ENCODE measurements at places on chromosomes 16 and 17.

- no peak for DNase-seq
Observed at GRCh38 chr17:35778641-35779196, 16.7 kb downstream of the MMP28 start.

DNA sequence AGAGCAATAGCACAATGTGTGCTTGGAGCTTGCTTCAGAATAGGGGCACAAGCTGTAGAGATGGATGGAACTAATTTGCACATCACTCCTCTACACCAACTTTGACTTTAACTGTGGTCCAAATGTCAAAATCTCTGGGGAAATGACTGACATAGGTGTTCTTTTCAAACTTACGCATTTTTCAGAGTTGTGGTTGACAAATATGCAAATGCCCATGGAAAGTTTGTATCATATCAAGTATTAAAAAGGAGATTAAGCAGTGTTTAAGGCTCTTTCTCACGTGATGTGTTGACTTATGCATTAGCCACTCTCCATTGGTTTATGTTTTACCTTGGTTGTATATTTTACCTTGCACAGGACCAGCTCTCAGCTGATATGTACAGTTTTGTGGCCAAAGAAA is 77.1 kb downstream of the ELAC2 start:
- DNase-seq = no peak

- no peak for DNase-seq
Observed at GRCh38 chr17:50956409-50956749, 90.2 kb upstream of the TOB1 start.

DNA sequence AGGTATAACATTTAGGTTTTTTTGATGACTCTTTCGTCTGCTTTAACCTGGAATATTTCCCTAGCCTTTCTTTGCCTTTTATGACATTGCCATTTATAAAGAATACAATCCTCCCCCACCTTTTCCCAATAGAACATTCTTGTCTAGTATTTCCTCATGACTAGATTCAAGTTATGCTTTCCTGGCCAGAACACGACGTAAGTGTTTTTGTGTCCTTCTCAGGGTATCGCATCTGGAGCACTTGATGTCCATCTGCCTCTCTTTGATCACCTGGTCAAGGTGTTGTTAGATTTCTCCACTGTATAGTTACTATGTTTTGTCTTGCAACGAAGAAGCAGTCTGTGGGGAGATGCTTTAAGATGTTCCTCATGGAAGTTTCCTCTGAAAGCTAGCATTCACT is 87.4 kb downstream of the MSI2 start:
- DNase-seq = no peak

- no peak for DNase-seq
Observed at GRCh38 chr16:16890964-16891363, 512.0 kb downstream of the NPIPA7 start.

DNA sequence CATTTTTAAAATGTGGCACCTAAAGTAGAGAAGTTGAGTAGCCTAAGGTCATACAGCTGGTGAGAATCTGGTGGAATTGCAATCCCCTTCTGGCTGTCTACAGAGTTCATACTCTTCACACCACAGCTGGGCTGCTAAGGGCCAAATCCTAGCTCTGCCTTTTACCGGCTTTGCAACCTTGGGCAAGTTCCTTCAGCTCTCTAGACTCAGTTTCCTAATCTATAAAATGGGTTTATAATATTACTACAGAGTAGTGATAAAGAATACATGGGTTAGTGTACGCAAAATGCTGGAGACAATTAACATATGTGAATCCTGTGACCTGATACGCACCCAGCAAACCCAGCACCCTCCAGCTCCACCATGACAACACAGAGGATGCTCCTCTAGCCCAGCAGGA is 298.2 kb upstream of the MAF start:
- DNase-seq = no peak

- DNase-seq = peak; percentile 61
Observed at GRCh38 chr17:28807925-28808634, 34.5 kb downstream of the FAM222B start.

- DNase-seq = no peak
Observed at GRCh38 chr17:8896087-8896486, 28.6 kb upstream of the PIK3R6 start.

Data from HFF-Myc (cell line).